SW480 (cell line): ENCODE measurements at places on chromosomes 7 and 10.

GRCh38 chr7:79506481-79506880, 53.0 kb upstream of the MAGI2 start:
- peak; percentile 40 for DNase-seq

DNA sequence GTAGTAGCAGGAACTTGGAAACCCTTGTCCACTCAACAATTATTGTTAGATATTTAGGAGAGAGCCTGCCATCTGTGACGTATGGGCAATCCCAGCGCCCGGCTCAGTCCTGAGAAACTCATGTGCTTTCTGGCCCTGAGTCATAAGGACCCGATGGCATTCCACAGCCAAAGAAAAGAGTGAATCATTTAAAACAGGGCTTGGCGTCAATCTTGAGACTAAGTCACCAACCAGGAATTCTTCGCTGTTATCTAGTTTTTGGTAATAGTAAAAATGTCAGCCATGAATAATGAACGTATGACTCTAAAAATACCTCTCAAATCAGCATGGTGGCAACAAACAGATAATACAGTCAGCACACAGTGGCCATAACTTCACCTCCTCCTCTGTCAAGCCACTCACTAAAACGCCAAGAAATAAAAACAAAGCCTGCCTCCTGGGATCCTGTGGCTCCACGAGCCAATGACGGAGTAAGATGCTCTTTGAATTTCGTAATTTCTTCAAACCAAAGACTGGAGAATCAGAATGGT, 140.8 kb downstream of the ADAM12 start:
- no peak for DNase-seq

- DNase-seq, result peak; percentile 78
Observed at GRCh38 chr10:33330543-33331378, 3.7 kb downstream of the NRP1 start.

DNA sequence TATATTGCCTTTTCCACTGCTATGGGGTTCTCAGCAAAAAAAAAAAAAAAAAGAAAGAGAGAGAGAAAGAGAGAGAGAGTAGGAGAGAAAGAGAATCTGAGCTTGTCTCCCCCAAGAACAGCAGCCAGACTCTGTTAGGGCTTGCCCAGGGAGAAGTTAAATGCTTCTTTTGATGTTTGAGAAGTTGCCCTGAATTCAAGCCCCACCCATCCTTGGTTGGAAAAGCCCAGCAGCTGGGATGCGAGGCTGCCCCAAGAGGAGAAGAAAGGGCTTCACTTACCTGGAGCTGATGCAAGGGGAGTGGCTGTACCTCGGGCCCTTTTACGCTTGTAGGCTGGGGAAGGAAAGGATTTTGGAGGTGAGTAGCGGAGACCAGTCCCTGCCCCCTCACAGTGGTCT, 20.9 kb upstream of the MGMT start:
- DNase-seq, result no peak

GRCh38 chr7:108561047-108561619, 8.4 kb downstream of the THAP5 start:
- no peak for DNase-seq

GRCh38 chr10:30184397-30185033, 125.1 kb upstream of the JCAD start:
- no peak for DNase-seq

- DNase-seq, result peak; percentile 24
Observed at GRCh38 chr7:19333706-19334105, 188.5 kb upstream of the FERD3L start.

DNA sequence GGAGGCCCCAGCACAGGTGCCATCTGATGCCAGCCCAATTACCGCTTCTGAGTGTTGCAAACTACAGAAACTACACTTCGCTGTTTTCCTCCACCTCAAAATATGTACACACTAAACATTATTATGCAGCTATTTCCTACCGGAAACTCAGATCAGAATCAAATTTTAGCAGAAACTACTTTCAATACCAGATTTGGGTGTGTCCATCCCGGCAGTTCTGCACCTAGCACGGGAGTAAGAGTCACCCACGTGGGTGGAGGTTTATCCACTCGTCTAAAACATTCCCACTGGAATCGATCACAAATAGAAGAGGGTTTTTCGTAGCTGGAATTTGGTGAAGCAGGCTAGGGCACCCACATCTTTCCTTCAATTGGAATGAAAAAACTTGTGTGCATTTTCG, 214.4 kb upstream of the PRKCQ start:
- peak; percentile 4 for DNase-seq

DNA sequence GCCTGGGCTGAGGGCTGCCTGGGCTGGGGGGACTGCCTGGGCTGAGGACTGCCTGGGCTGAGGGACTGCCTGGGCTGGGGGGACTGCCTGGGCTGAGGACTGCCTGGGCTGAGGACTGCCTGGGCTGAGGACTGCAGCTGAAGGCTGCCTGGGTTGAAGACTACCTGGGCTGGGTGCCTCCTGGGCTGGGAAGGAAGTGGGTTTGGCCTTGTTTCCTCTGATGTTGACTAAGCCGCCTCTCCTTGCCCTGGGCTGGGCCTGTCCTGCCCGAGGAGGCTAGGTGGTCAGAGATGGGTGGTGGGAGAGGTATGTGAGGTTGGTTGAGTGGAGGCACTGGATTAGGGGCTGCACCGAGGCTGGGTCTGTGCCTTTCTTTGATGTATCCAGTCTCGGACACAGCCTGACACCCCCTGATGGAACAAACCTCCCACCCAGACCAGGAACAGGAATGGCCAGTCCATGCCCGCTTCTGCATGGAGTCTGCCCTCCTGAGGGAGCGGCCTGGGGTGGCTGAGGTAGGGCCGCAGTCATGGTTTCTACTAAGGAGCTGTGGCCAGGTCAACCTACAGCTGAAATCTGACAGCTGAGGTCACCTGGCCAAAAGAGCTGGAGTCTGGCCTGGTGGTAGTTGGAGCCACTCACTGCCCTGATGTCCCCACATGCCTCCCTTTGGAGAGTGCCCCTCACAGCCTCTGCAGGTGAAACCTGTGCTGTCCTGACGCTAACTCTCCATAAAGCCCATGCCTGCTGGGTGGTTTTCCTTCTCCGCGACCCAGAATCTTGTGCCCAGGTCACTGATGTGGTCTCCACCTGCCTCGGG, 22.3 kb downstream of the SCART1 start:
- no peak for DNase-seq

GRCh38 chr10:44069573-44069972, 315.3 kb downstream of the CXCL12 start:
- no peak for DNase-seq

DNA sequence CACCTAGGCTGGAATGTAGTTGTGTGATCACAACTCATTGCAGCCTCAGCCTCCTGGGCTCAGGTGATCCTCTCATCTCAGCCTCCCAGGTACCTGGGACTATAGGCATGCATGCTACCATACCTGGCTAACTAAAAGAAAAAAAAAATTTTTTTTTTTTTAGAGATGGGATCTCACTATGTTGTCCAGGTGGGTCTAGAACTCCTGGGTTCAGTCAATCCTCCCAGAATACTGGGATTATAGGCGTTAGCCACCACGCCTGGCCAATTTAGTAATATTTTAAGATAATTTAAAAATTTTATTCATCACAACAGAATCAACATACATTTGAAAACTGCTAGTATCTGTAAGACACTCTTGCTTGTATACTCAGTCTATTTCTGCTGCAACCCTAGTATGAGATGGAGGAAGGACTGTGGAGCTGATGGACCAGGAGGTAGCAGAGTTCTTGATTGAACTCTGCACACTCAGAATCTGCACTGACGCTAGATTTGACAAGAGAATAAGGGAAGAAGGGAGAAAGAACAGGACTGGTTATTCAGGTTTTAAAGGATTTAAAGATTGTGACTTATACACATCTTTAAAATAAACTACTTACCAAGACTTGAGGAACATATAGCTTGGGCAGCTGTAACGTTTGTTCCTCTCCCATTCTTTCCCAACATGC, 57.6 kb downstream of the VCL start:
- no peak for DNase-seq

DNA sequence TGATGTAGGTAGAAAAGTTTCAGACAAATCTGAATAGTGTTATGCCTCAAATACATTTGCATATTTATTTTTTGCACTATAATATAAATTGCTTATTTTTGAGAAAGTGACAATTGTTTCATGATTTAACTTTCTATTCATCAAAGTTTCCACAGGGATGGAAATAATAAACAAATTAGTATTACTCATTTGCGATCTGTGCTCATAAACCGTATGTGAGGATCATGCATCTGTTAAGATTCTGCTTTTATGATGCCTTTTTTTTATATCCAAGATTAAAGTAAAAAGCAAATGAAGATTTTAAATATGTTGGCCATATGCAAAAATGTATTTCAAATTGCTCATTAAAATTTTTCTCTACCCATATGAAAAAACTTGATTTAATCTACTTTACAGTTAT, 45.2 kb upstream of the CAV2 start:
- no peak for DNase-seq

DNA sequence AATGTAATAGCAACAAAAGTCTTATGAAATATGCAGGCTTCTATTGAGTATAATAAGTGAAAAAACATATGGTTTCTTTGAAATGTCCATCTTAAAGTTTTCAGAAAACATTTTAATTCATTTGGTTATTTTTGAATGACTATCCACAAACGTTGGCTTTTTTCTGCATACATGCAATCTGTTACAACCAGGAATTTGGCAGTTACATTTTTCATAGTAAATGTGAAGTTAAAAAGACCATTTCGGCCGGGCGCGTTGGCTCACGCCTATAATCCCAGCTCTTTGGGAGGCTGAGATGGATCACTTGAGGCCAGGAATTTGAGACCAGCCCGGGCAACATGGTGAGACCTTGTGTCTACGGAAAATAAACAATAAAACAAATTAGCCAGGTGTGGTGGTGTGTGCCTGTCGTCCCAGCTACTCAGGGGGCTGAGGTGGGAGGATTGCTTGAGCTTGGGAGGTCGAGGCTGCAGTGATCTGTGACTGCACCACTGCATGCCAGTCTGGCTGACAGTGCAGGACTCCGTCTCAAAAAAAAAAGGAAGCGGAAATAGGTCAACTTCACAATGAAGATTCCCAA, 73.9 kb upstream of the NMT2 start:
- no peak for DNase-seq

- DNase-seq, result no peak
Observed at GRCh38 chr10:15293862-15294842, 76.9 kb downstream of the FAM171A1 start.

- peak; percentile 93 for DNase-seq
Observed at GRCh38 chr10:132571650-132572544, 34.3 kb downstream of the INPP5A start.

DNA sequence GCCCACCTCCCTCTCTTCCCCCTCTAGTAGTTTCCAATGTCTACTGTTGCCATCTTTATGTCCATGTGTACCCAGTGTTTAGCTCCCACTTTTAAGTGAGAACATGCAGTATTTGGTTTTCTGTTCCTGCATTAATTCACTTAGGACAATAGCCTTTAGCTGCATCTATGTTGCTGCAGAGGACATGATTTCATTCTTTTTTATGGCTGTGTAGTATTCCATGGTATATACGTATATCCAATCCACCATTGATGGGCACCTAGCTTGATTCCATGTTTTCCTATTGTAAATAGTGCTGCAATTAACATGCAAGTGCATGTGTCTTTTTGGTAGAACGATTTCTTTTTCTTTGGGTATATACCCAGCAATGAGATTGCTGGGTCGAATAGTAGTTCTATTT, 170.4 kb downstream of the NOC3L start:
- no peak for DNase-seq

DNA sequence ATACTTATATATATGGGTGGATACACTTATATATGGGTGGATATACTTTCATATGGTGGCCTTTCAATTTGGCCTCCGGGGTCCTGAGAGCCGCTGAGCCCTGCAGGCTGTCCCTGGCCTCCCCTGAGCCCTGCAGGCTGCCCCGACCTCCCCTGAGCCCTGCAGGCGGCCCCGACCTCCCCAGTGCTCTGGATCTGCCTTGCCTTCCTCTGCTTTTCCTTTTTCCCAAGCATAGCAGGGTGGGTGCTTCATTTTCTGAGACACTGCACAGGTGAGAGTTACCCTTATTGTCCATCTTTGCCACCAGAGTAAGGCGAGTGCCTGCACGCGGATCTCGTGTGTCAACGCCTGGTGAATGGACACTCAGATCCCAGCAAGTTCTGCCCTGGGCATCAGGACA, 106.6 kb downstream of the VIPR2 start:
- no peak for DNase-seq

DNA sequence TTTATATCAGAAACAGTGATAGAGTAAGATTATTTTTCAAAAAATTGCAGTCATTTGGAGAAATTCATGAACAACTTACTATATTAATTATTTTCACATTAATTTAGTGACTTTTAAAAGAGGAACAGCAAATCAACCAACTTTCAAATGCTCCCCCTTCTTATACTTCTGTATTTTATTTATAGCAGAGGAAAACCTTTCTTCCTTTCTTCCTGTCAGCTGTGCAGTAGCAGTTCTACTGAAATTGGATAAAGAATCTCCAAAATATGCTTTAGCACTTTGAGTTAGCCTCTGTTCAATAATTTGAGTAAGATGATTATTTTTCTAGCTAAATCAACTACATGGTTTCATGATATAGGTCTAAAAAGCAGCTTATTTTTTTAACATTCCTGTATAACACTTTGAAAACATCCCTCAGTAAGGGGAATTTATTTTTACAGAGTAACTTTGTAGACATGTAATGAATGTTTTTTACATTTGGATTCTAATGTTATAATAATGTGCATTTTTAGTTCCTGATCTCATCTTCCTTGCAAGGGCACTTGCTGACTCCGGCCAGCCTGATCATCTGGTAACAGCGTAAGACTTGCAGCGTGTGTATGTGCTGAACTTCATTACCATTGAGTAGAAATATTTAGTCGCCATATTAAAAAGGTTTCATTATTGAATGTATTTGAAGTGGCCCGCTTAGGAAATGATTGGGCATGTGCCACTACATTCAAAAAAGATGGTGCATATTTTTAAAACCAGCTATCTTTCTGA, 158.3 kb upstream of the HDAC9 start:
- DNase-seq, result no peak

GRCh38 chr10:76265441-76266113, 834.2 kb downstream of the LRMDA start:
- DNase-seq, result no peak

DNA sequence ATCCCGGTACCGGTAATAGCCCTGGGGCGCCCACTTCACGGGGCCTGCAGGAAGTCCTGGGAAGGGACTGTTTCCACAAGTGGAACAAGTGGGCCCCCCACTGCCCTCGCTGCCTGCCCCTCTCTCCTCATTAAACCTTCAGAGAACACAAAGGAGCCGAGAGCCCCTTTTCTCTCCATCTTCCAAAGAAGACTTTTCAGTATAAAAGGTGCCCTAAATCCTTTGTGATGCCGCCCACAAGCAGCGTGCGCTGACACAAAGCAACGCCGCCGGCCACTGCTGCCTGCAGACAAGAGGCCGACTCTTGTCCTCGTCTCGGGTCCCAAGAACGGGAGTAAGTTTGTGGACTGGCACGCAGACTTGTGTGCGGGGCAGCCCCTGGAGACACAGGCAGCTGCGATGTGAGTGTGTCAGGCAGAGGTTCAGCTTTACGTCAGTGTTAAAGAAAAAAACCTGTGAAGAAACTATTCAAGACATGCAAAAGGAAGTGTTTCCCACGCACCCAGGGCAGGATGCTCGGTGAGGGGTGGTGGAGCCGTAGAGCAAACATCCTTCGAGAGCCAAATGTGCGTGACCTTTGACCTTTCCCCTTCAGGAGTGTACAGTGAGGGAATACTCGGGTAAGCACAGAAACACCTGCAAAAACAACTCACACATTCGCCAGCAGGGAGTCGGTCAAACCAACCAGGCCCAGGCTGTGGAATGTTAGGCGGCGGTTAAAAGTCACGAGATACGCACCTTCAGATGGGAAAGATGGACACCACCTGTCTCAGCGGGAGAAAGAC, 118.2 kb downstream of the VIPR2 start:
- DNase-seq, result no peak
